ENCODE measurements at places on chromosomes 1 and 21.

DNA sequence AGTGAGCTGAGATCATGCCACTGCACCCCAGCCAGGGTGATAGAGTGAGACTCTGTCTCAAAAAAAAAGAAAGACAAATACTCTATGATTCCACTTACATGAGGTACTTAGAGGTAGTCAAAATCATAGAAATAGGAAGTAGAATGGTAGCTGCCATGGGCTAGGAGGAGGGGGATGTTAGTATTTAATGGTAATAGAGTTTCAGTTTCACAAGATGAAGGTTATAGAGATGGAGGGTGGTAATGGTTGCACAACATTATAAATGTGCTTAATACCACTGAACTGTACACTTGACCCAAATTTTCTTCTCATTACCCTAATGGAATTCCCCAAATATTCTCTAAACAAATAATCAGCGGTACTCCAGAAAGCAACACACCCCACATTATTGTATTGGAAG, 12.8 kb downstream of the EIF2B3 start:
- no peak for DNase-seq

GRCh38 chr1:22613951-22614350, 22.5 kb upstream of the C1QA start:
- no peak for DNase-seq

DNA sequence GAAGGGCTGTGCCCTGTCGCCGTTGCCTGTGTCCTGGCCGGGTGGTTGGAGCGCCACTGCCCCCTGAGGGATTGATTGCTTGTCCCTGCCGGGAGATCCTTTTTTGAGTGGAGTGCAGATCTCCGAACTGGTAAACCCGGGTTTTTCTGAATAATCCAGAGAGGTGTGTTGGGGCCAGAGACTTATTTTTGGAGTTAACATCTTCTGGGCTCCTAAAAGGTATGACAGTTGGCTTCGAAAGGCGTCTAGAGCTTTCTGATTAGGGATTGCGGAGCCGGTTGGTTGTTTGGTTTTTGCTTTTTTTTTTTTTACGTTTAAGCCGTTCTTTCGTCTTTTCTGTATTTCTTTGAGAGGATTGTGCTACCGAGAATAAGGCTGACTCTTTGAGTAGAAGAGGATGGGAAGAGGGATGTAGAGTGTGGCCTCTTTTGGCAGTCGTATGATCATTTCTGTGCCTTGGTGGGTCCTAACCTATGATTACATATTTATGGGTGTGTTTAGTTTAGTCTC, 756 bp downstream of the RLF start:
- no peak for DNase-seq

DNA sequence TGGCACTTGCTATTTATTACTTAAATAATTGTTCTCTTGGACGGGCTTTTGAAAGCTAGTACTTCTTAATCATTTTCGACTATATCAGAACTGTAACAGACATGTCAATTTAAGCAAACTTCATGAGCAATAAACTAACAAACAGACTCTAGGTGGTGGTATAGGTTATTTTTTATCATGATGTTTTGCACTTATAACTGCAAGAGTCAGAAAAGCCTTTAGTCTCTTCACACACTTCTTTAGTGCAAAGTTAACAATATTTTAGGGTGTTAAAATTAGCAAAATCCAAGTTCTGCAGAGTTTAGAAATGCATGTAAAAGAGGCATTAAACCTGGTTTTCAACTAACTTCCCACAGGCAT, 2.2 kb downstream of the NRIP1 start:
- no peak for DNase-seq

GRCh38 chr1:13809461-13810159, 109.6 kb downstream of the PRDM2 start:
- no peak for DNase-seq

- DNase-seq, result no peak
Measured at GRCh38 chr1:33342041-33342723, 21.3 kb upstream of the A3GALT2 start.

- DNase-seq, result no peak
Measured at GRCh38 chr1:245160288-245160687, 5.5 kb downstream of the KIF26B start.

- no peak for DNase-seq
Measured at GRCh38 chr1:9075022-9075421, 5.6 kb upstream of the SLC2A5 start.

DNA sequence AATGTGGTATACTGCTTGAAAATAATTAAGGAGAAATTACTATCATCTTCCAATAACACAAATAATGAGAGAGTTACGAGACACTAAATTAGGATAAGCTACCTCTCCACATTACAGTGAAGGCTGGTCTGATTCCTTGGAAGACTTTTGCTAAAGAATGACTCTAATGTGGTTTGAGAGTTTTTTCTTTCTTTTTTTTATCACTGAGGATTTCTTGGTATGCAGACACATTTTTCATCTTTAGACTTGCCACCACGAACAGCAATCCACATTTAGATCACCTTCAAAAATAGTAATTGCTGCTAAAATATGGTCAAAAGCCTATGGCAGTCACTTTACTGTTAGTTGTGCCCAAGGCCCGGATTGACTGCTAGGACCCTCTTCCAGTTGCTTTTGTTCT, 16.6 kb upstream of the TMEM35B start:
- no peak for DNase-seq

- no peak for DNase-seq
Measured at GRCh38 chr1:248404024-248404423, 1.2 kb downstream of the OR2T1 start.

DNA sequence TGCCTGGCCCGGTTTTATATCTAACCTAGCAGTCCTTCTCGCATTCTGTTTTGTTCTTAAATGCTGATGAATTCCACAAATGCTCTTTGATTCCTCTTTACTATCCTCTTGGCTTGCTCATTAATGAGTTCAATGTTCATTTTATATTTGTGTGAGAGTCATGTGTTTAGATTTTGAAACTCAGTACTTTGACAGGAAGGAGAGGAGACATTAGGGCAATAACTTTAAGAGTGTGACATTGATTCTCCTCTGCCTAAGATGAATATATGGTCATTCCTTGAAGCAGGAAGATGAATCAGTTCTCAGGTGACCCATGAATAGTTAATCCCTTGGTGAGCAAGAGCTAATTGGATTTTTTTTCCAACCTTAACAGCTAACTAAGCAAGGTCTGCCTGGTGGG, 84.1 kb downstream of the MRPS6 start:
- DNase-seq, result no peak

DNA sequence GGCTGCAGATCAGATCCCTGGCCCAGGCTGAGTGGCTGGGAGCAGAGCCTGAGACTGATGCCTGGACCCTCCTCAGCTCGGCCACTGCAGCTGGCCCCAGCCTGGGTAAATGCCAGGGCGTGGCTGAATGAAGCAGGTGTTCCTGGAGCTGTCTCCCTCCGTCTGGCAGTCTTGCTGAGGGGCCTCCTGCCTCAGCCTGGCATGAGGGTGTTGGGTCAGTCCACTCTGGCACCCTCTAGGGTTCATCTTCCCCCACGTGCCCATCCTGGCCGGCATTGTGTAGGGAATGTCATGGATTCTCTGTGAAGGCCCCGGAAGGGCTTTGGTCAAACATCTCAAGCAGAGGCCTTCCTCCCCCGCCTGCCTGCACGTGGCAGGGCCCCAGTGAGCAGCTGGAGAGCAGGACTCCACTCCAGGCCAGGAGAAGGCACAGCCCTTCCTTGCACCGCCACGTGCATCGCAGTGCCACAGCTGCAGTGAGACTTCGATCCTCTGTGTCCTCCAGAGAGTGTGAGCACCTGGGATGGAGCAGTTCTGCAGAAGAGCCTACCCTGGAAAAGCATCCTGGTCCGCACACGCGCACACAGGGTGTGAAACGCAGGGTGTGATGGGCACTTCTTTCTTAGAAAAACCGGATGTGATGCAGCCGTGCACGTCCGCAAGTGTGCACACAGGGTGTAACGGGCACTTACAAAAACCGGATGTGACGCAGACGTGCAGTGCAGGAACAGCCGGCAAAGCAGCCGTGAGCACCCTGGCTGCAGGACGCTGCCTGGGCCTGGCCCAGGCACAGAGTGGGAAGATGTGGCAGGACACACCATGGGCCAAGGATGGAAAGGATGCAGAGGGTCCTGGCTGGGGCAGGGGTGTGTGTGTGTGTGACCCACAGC, 4.6 kb upstream of the KRTAP10-4 start:
- no peak for DNase-seq

- DNase-seq, result no peak
Measured at GRCh38 chr1:205004351-205004750, 38.7 kb upstream of the CNTN2 start.

- no peak for DNase-seq
Measured at GRCh38 chr1:211328084-211328694, 1.6 kb downstream of the TRAF5 start.

- DNase-seq, result no peak
Measured at GRCh38 chr1:209196140-209196539, 387.4 kb upstream of the CAMK1G start.

DNA sequence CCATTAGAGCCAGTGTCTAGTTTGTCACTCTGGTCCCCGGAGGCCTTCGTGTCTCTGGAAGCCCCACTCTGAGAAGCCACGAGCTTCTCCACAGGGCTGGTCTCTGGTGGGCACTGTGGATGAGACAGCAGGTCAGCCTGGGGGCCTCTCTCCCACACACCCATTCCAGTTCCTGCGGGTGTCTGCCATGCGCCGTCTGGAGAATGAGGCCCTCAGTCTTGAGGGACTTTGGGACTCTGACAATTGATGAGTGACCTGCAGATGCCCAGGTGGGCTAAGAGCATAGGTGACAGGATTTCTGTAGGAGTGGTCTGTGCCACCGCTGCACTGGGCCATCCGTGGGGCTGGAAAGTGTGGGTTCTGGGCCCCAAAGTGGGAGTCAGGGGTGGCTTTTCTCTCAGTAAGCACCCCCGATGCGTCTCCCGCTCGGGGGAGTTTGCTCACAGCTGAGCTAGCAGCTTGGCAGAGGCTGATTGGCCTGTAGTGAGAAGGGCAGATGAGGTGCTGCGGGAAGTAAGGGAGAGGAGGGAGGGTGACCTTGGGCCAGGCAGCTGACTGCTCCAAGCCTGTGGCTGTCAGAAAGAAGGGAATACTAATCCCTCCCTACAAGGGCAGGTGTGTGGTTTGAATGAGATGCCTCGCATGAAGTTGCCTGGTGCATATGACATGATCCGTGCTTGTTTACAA, 26.4 kb downstream of the LHX4 start:
- no peak for DNase-seq

DNA sequence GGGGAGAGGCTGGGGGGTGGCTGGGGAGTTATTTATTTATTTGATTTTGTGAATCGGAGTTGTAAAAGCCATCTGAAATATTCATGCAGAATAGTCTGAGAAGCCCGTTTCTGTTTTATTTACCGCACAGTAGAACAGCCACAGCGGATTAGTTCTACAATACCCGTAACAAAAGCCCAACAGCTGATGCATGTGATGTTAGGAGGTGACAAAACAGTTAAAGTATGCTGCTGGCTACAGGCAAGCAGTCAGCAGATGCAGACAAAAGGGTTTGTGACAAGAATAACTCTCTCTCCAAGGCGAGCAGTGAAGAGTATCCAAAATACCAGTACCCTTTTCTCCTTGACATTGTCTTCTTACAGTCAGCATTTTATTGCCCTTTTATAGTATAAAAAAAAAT, 42.0 kb downstream of the PROX1 start:
- no peak for DNase-seq

GRCh38 chr1:46806196-46807020, 7.6 kb downstream of the CYP4B1 start:
- DNase-seq, result no peak

GRCh38 chr21:34952701-34953100, 96.4 kb downstream of the RUNX1 start:
- DNase-seq, result no peak

DNA sequence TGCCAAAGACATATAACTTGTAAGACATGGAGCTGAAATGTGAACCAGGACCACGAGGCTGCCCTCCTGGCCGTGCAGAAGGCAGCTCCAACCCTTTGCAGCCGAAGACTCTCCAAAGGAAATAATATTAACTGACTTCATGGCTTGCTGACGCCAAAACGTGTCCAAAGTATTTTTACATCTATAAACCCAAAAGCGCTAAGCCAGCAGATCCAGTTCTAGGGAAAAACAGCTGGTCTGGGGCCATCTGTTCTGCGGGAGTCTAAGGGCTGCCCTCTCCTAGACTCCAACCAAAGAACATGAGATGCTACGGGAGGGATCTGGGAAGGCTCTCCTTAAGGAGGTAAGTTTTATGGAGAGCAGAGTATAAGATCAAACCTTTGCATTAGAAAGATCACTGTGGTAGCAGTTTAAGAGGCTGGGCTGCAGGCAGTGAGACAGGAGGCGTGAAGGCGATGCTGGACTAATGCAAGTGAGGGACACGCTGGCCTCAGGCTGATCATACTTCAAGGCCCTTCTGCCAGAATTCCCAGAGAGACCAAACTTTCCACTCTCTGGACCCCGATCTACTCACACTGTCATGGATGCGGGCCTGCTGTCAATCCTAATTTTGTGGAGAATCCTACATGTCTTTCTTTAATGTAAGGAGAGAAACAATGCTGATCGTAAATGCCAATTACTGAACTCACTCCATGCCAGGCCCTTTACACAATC, 1.2 kb downstream of the TMEM53 start:
- no peak for DNase-seq

GRCh38 chr1:217214551-217214950, 416.3 kb downstream of the GPATCH2 start:
- no peak for DNase-seq

- DNase-seq, result no peak
Measured at GRCh38 chr1:227603327-227603726, 40.0 kb downstream of the ZNF678 start.

- DNase-seq, result no peak
Measured at GRCh38 chr21:41277846-41278245, 38.8 kb upstream of the FAM3B start.

GRCh38 chr1:184698016-184698415, 56.6 kb downstream of the EDEM3 start:
- DNase-seq, result no peak

GRCh38 chr21:45622416-45623097, 21.0 kb upstream of the PCBP3 start:
- DNase-seq, result no peak

GRCh38 chr21:35111321-35111930, 62.3 kb upstream of the RUNX1 start:
- no peak for DNase-seq

DNA sequence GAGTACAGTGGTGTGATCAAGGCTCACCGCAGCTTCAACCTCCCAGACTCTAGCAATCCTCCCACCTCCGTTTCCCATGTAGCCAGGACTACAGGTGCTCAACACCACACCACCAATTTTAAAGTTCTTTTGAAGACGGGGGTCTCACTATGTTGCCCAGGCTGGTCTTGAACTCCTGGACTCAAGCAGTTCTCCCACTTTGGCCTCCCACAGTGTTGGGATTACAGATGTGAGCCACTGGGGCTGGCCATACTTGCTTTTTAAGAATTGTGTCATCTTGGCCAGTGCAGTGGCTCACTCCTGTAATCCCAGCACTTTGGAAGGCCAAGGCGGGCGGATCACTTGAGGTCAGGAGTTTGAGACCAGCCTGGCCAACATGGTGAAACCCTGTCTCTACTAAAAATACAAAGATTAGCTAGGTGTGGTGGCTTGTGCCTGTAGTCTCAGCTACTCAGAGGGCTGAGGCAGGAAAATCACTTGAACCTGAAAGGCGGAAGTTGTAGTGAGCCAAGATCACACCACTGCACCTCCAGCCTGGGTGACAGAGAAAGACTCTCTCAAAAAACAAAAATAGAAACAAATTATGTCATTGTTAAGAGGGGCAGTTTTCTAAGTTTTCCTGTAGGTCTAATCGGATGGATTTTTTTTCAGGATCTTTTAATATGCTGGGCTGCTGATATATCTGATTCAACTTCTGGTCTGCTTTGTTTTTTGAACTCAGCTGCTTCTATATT, 18.7 kb downstream of the AK4 start:
- no peak for DNase-seq

Measured in stimulated activated CD8-positive, alpha-beta memory T cell treated with anti-CD3 and anti-CD28 coated beads, Interleukin-4, amount 100 ng/mL, for 24 hours (primary cell).